NCI-H524 treated with DMSO at 0.1 percent for 48 hours (cell line): ENCODE measurements at places on chromosomes 7 and 10.

- no peak for DNase-seq
Measured at GRCh38 chr10:118012952-118013525, 33.7 kb downstream of the RAB11FIP2 start.

- no peak for DNase-seq
Measured at GRCh38 chr10:130495891-130496636, 359.9 kb downstream of the GLRX3 start.

GRCh38 chr10:32646535-32646934 is 200.6 kb downstream of the CCDC7 start:
- DNase-seq = no peak

- no peak for DNase-seq
Measured at GRCh38 chr7:128867241-128867640, 4.6 kb downstream of the ATP6V1F start.

GRCh38 chr7:149851449-149851848 is 13.3 kb downstream of the ZNF862 start:
- no peak for DNase-seq

GRCh38 chr7:141477865-141478264 is 73.3 kb upstream of the AGK start:
- peak; percentile 89 for DNase-seq
